Pons (tissue), 1 donor: ENCODE measurements at places on chromosomes 1 and 21.

- DNase-seq = no peak
These were observed 430.0 kb upstream of the RUNX1 start for GRCh38 chr21:35479065-35479448.

DNA sequence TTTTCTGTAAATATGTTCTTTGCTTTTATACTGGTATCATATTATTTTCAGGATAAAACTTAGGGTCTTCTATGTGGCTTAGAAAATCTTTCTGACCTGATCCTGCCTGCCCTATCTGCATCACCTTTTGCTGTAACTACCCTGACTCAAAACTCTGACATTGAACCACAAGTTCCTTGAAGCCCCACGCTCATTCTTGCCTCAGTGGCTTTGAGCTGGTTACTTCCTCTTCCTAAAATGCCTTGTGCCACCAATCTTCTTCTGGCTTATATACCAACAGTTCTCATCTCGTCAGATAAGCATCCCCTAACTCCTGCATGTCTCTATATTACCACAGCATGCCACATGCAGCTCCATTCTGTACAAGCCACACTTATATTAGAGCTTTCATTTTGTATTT is 84.5 kb upstream of the LRRC7 start:
- no peak for DNase-seq

DNA sequence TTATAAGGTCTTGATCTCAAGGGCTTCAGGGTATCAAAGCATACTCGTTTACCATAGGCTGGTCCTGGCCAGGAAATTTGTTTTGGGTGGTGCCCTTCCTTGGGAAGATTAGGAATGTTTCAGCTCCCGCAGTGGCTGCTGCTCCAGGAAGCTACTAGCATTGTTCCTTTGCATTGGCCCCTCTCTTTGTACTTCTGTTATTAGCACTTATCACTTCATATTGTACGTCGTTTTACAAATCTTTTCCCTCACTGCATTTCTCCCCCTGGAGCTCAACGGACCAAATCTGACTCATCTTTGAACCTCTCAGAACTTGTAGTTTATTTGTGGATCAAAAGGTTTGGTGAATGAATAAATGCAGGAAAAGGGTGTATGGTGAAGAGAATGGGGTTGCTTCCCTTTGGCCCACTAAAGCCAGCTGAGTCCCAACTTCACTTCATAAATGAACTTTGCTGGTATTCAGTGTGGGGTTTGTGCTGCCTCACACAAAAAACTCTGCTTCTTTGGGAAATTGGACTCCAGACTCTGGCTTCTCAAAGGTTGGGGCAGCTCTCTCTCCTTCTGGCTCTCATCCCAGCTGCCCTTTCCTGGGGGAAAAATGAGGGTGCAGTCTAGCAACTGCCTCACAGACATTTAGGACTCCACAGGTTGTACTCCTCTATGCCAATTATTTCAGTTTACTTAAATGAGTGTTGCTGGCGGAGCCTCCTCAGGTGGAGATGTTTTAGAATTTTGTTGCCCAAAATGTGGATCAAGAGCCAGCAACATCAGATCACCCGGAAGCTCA is 5.9 kb downstream of the GNAT2 start:
- no peak for DNase-seq

DNA sequence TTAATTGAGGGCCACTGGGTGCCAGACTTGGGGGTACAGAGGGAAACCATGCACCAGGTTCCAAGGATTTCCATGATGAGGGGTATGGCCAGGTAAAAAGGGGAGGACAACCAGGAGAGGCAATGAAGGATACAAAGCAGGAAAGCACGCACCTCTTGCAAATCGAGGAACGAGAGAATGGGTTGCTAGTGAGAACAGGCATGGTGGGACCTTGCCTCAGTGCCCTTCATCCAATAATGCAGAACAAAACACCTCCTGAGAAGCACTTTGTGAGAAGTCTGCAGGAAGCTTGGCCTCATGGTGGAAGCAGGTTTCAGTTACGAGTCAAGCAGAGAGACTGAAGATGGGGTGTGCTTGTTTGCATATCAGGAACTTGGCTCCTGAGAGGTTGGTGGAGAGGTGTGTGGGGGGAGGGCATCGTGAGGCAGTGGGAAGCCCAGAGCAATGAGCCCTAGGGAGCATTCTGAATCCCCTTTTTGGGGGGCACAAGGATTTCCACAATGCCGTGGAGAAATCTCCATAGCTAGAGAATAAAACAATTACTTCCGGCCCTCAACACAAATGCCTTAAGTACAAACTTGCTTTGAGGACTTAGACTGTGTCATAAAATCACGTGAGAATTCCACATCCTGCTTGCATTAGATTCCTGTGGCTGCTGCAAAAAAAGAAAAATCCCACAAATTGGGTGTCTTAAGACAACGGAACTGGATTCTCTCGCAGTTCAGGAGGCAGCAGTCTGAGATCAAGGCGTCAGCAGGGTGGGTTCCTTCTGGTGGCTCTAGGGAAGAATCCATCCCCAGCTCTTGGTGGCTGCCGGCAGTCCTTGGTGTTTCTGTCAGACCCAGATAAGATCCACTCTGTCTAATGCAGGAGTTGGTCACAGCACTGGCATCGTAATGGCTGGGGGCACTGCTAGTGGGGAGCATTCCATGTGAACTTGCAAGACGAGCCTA is 54.9 kb upstream of the BACE2 start:
- peak; percentile 42 for DNase-seq

DNA sequence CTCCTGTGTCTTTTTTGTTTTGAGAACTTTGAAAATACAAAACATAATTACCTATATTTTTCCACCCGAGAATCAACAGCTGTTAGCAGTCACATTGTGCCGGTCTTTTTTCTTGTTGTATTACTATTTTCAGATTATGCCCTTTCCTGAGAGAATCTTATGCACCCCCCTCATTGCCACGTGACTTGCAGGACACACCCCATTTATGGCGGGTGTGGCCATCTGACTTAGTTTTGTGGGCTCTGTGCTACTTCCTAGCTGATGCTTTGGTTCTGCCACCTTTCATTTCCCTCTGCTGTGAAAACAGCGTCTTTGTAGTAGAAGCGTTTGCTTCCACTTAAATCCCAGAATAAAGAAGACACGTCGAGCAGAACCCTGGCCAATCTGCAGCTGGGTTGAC is 82.8 kb upstream of the SOX13 start:
- DNase-seq = no peak

DNA sequence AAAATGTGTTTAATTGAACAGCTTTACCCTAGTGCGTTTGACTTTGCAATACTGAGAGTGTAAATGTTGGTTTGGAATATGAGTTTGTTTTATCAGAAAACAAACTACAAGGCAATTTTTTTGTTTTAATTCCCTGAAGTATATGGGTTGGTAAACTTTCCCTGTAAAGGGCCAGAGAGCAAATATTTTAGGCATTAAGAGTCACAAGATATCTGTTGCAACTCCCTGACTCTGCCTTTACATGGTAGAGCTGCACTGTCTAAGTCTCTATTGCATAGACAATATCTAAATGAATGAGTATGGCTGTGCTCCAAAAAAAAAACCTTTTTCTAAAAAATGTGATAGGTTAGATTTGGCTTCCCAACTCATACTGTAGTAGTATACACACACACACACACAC is 115.1 kb upstream of the PBX1 start:
- no peak for DNase-seq

DNA sequence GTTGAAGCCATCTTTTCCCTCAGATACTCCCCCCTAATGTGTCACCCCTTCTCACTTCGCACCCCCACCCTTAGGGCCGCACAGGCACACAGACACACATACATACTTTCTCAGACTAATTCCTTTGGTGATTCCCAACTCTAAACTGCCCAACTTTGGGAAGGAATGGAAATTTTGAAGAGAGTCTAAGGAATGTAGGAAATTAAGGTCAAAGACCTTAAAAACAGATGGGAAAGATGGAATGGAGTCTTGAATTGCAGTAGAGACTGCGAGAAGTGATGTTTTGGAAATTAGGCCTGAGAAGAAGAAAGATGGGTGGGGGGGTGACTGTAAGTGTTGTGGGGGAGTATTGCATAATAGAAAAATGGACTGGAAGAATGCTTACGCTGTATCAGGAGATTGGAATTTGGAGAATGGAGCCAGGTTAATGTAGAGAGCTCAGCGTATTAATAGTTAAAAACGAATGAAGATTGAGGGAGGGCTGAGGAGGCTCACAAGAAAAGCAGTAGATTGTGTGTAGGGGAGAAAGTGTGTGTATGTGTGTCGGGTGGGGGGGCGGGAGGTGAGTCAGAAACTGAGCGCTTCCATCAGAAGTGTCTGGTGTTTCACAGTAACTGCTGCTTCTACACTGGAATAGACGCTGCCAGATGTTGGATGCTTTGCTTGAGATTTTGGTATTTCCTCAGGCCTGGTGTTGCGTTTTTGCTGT is 1.7 kb downstream of the PIP5K1A start:
- no peak for DNase-seq
